ENCODE measurements at places on chromosomes 3 and 15.

GRCh38 chr3:174483254-174483653 lies 375.9 kb upstream of the NAALADL2 start:
- no peak for DNase-seq

DNA sequence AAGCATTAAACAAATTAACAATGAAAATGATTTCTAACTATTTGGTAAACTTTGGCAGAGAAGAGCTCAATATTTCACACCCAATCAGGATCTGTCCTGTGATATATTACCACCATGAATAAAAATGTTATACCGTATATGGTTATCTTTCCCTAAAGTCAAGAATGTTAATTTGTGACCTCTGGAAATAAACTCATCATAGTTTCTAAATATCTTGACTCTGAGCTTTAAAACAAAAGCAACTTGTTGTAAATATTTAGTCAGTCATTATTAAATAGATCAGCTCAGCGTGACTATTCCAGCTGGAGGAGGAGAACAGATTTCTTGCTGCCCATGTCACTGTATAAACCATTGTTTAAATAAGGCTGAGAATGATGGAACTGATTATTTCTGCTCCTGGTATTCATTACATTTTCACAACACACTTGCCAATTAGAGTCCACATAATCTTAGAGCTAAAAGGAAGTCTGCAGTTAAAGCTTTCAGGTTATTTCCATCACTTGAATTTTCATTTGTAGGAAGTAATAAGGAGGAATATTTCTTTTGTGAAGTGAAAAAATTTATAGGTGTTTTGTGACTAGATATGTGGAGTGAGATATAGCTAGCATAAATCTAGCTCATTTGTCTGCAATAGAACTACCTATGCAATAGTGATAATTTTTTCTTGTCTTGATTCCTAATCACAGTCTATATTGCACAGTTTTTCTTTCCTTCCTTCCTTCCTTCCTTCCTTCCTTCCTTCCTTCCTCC lies 106.5 kb upstream of the P2RY1 start:
- DNase-seq: no peak

- no peak for DNase-seq
Measured at GRCh38 chr3:5411786-5412185, 224.3 kb downstream of the EDEM1 start.

GRCh38 chr15:85625856-85626255 lies 168.9 kb downstream of the KLHL25 start:
- peak; percentile 34 for DNase-seq

- no peak for DNase-seq
Measured at GRCh38 chr3:4721511-4721911, 228.4 kb downstream of the ITPR1 start.

GRCh38 chr3:30779686-30780287 lies 114.7 kb downstream of the GADL1 start:
- DNase-seq: peak; percentile 52

DNA sequence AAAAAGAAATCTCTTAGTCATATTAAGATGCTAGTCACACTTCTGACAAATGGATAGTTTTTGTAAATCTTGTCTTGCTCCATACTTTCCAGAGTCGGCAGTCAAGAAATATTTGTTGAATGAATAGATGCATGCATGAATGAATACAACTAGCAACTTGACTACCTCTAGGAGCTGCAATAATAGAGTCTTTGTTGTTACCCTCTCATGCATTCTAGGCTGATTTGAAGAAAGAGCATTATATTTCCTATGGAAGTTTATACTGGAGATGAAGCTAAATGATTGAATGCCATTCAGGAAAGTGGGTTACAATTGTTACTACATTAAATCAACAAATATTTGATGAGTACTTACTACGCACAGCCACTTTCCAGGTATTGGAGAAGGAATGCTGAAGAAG lies 18.1 kb upstream of the TRAT1 start:
- no peak for DNase-seq

- DNase-seq: peak; percentile 56
Measured at GRCh38 chr3:151265866-151266265, 12.5 kb downstream of the P2RY14 start.

- no peak for DNase-seq
Measured at GRCh38 chr3:52568069-52568468, 31.7 kb downstream of the UQCC5 start.

GRCh38 chr15:30953731-30954378 lies 37.6 kb downstream of the MTMR10 start:
- peak; percentile 84 for DNase-seq

- no peak for DNase-seq
Measured at GRCh38 chr3:171261487-171261886, 198.7 kb downstream of the TNIK start.

GRCh38 chr3:196344663-196345062 lies 6.5 kb upstream of the TM4SF19 start:
- DNase-seq: peak; percentile 89

GRCh38 chr15:75654201-75654907 lies 6.6 kb downstream of the SNX33 start:
- no peak for DNase-seq

Measured in NB4 (cell line).